Activated CD4-positive, alpha-beta T cell treated with anti-CD3 and anti-CD28 coated beads, Interleukin-2, amount 10 ng/mL, durations not matched to agents 24 days and 14 days (primary cell): ENCODE measurements at places on chromosomes 12 and 14.

DNA sequence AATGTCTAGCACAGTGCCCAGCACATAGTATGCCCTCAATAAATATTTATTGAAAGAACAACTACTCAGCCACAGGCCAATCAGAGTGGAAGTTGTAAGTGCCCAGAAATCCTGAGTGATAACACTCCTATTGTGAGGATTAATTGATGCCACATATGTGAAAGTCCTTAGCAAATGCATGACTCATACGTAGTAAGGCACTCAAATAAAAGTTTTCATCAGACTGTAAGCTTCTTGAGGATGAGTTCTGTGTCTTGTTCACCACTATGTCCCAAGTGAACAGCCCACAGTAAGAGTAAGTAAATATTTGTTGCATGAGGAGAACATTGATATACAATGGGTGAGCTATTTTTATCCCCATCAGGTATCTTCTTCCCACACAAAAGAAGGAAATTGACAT lies 24.7 kb upstream of the ANO6 start:
- no peak for DNase-seq

GRCh38 chr12:25615119-25615518 lies 62.0 kb upstream of the LMNTD1 start:
- no peak for DNase-seq

- no peak for DNase-seq
These were observed 15.8 kb downstream of the MSI1 start for GRCh38 chr12:120353136-120353535.

- DNase-seq: no peak
These were observed 7.7 kb upstream of the PLEKHG7 start for GRCh38 chr12:92695056-92695455.

DNA sequence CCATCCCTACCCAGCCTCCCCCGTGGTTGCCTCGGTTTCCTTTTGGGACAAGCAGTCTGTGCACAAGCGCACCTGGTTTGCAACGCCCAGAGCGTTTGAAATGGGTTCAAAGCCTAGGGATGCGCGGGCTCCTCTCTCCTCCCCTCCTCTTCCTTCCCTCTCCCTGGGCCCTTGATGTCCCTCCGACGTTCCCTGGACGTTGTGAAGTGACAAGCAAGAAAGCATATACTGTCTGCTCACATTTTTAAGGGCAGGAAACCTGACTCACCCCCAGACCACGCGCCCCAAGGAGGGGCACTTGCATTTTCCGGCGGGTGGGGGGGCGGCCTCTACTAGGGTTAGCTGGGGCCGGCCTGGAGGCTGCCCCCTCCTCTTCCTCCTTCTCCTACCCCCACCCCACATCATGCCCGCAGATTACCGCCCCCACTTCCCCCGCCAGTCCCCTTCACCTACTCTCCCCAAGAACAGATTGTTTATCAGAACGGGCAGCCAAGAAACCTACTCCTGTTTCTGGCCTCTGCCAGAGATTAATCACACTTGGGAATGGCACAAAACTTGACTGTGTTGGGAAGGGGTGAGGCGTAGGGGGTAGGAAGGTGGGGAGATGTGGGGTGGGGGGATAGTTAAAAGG lies 9.5 kb upstream of the IRF2BPL start:
- DNase-seq: peak; percentile 83

DNA sequence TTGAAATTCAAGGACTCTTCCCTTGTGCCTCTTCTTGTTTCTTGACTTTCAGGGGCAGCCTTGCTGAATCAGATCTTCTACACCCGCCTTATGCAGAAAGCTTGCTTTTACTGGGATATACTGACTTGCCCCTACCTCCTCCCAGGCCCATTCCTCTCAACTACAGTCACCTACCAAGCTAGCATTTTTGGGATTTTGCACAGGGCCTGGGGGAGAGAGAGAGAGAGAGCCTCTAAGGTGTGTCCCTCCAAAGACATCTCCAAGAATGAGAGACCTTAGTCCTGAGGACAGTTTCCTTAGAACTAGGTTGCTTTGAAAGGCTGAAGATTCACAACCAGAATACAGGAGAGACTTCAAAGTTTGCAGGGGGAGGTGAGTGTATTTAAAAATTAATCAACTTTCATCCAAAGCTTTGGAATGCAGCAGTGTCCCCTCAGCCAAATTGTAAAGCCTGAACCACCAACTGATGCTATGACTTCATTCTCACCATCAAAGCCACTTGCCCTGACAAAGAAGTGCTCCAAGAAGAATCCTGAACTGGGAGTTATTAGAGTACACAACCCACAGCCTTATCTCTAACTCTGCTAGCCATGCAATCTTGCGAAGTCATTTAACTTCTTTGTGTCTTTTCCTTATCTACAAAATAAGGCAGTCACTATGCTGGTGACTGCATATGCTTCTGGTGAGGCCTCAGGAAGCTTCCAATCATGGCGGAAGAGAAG lies 96.1 kb upstream of the EGLN3 start:
- peak; percentile 66 for DNase-seq
